Daoy (cell line): ENCODE measurements at places on chromosomes 7 and 10. TPM values are rescaled to one million over a fixed set of nuclear protein-coding genes. Genes with fewer than 3 reads are reported as not detected.

GRCh38 chr7:100155553-100156317 lies 2.8 kb downstream of the TRAPPC14 start:
- DNase-seq: no peak

NUB1 gene
- total RNA-seq: 128 and 131 TPM in 2 replicates

DNA sequence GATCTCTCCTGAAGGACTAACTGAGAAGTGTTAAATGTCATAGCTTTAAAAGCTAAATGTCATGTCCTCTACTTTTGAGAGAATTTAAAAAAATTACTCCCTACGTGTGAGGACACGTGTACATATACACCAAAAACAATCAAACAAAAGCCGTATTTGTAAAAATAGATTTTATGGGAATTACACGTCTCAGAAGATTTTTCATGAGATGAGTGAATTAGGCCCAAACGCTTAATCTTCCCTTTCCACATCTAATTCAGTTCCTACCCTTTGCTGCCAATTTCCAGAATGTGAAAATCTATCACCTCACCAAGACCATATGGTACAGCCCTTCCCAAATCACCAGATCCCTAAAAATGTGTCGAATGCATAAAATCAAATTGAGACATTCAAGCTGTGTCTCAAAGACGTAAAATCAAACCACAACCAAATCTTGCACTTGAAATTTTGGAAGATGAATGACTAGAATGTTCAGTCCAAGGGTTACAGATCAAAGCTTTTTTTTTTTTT lies 1.0 kb upstream of the CTTNBP2 start:
- no peak for DNase-seq

GRCh38 chr7:131781-132482 lies 60.4 kb upstream of the FAM20C start:
- DNase-seq: no peak

ZNF485 gene
- total RNA-seq: 2.8 and 3.7 TPM in 2 replicates

- no peak for DNase-seq
These were observed 249.3 kb upstream of the GRB10 start for GRCh38 chr7:51031791-51032515.

UNC5B gene
- total RNA-seq: 4.0 and 6.0 TPM in 2 replicates

PON1 gene
- total RNA-seq: not detected in 2 replicates

POP7 gene
- total RNA-seq: 146 and 197 TPM in 2 replicates

GRCh38 chr10:62053860-62054259 lies 152.4 kb downstream of the ARID5B start:
- no peak for DNase-seq

DNA sequence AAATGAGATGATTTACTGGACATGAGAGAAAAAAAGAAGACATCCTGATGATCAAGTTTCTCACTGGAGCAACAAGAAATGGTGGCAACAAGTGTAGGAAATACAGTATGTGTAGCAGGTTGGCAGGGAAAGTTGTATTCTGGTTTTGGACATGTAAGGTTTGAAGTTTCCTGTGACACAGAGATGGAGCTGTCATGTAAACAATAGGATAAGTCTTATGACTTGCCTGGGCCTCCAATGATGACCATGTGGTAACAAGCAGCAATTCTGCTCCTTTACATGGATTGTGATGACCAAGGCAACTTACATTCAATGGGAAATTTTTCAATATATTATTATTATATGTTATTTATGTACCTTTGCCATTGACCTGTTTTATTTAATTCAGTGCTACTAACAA lies 125.4 kb downstream of the KMT2E start:
- no peak for DNase-seq

- DNase-seq: peak; percentile 83
These were observed 76.4 kb upstream of the CCNY start for GRCh38 chr10:35259769-35260397.

DNA sequence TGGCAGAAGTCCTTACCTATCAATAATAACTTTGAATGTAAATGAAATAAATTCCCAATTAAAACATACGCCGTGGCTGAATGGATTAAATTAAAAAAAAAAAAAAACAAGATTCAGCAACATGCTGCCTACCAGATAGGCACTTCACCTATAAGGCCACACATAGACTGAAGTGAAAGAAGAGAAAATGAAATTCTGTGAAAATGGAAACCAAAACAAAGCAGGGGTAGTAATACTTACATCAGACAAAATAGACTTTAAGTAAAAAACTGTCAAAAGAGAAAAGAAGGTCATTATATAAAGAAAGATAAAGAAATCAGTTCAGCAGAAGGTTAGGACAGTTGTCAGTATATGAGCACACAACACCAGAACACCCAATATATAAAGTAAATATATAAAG lies 55.3 kb downstream of the TCAF1 start:
- DNase-seq: no peak

- DNase-seq: no peak
These were observed 114.9 kb downstream of the STRA8 start for GRCh38 chr7:135348493-135348892.
